RWPE2 (cell line): ENCODE measurements at places on chromosomes 13 and 19.

- no peaks in the 10 kb centered on the region for H3K4me1 ChIP-seq
- H3K4me3 ChIP-seq = no peak overlapping the region
- H3K27ac ChIP-seq = no peak overlapping the region
- no peaks in the 10 kb centered on the region for H3K36me3 ChIP-seq
Measured at GRCh38 chr13:112198396-112199010, 131.6 kb downstream of the SOX1 start.

DNA sequence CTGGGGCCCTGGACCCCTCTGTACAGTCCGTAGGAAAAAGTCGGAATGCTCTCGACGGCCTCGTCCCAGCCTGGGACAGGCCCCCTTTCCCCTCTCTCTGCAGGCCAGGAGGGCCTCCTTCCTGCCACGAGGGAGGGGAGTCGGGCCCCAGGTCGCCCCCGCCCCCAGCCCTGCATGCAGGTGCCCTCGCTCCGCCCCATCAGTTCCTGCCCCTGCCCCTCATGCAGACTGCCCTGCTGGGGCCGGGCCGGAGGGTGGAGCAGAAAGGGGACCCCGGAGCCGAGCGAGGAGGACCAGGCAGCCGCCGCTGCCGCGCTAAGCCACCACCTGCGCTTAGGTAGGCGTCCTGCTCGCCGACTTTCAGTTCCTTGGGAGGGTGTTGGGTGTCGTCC, 7.3 kb downstream of the LYL1 start:
- H3K27me3 ChIP-seq = no peaks in the 10 kb centered on the region
- H3K27ac ChIP-seq = no peak overlapping the region
- H3K4me1 ChIP-seq = no peaks in the 10 kb centered on the region
- H3K4me3 ChIP-seq = no peak overlapping the region
- H3K36me3 ChIP-seq = no peaks in the 10 kb centered on the region
- DNase-seq = peak; percentile 46

DNA sequence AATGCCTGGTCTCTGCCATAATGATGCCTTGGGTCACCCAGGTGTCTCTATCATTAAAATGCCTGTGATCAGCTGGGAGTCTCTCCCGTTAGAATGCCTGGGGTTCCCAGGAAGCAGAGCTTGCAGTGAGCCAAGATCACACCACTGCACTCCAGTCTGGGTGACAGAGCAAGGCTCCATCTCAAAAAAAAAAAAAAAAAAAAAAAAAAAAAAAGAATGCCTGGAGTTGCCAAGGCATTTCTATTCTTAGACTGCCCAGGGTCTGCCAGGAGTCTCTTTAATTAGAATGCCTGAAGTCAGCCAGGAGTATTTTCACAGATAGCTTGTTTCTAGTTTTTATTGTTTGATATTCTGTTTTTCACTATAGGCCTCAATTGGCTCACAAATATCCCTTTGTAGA, 1552.5 kb downstream of the UQCRFS1 start:
- no peaks in the 10 kb centered on the region for H3K27me3 ChIP-seq
- no peak for DNase-seq
- H3K4me3 ChIP-seq = no peak overlapping the region
- no peak overlapping the region for H3K27ac ChIP-seq
- H3K36me3 ChIP-seq = no peaks in the 10 kb centered on the region
- H3K4me1 ChIP-seq = no peaks in the 10 kb centered on the region

DNA sequence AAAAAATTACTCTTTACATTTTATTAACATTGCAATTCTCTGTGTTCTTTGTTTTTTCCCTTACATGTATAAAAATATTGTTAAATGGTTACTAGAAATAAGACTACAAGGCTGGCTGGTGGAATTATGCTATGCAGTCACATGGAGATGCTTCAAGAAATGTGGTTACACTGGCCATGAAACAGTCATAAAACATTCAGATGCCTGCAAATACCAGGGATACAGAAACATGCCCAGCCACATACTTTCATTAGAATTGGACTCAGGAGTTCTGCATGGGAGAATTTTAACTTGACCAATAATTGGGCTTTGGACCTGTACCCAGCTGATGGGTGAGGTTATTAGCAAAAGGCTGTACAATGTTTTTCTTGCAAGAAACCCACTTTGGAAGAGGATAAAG, 1407.7 kb upstream of the SLC10A2 start:
- no peak for DNase-seq
- no peaks in the 10 kb centered on the region for H3K36me3 ChIP-seq
- H3K27me3 ChIP-seq = no peaks in the 10 kb centered on the region
- no peak overlapping the region for H3K27ac ChIP-seq
- H3K4me1 ChIP-seq = no peaks in the 10 kb centered on the region

GRCh38 chr13:77047649-77048343, 20.8 kb upstream of the FBXL3 start:
- no peak overlapping the region for H3K4me3 ChIP-seq
- no peaks in the 10 kb centered on the region for H3K4me1 ChIP-seq
- peaks cover 35% of the 10 kb centered on the region for H3K36me3 ChIP-seq
- no peaks in the 10 kb centered on the region for H3K27me3 ChIP-seq

DNA sequence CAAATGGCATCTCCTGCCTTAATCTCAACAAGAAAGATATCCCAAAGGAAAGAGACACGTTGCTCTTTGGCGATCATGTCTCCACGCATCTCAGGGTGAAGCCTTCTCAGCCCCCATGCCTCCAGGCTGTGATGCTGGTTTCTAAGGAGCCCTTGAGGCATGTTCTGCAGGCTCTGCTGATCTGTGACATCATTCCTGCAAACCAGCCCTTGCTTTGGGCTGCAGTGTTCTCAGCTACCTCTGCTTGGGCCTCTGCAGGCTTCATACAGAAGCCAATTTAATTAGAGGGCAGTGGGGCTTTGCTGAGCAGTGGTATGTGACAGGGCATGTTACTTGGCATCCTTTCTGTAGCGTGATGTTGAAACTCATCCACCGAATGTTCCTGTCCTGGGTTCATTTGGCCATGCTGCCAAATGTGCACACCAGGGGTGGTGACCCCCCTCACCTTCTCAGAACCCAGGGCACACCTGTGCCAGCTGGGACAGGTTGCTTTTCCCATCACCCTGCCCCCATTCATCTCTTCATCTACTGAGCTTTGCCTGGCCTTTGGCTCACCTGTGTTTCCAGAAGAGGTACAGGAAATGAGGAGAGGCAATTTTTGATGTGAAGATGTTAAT, 230.9 kb downstream of the TEX29 start:
- H3K36me3 ChIP-seq = no peaks in the 10 kb centered on the region
- no peaks in the 10 kb centered on the region for H3K4me1 ChIP-seq
- H3K27me3 ChIP-seq = no peaks in the 10 kb centered on the region
- no peak overlapping the region for H3K4me3 ChIP-seq

GRCh38 chr13:95267662-95268342, 33.4 kb downstream of the ABCC4 start:
- peak overlapping the region; percentile 70 for H3K27ac ChIP-seq
- no peak for DNase-seq
- 0 out of 2 replicates have a peak, but pooled peaks cover 4% of the 10 kb centered on the region for H3K36me3 ChIP-seq
- H3K4me1 ChIP-seq = peaks cover 19% of the 10 kb centered on the region
- H3K27me3 ChIP-seq = no peaks in the 10 kb centered on the region

DNA sequence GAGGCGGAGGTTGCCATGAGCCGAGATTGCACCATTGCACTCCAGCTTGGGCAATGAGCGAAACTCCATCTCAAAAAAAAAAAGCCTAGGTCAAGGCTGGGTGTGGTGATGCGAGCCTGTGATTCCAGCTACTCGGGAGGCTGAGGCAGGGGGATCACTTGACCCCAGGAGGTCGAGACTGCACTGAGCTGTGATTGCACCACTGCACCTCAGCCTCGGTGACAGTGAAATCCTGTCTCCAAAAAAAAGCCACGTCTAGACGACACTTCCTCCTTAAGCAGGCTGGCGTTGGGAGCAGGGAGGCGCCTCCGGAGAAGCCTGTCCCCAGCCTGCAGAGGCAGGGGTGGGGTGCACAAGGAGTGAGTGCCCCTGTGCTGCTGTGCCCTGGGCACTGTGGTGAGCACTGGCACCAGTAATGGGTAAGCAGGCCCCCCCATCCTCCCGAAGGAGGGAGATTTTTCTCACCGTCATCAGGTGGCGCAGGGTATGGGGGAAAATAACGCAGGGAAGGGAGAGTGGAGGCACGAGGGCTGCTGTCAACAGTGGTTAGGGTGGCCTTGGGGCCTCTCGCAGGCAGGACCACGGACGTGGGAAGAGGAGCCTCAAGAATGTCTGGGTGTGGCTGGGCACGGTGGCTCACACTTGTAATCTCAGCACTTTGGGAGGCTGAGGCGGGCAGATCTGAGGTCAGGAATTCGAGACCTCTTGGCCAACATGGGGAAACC, 706 bp downstream of the P2RY11 start:
- H3K4me1 ChIP-seq = peaks cover 4% of the 10 kb centered on the region
- no peak for DNase-seq
- no peak overlapping the region for H3K4me3 ChIP-seq
- peaks cover 74% of the 10 kb centered on the region for H3K36me3 ChIP-seq
- H3K27ac ChIP-seq = peak overlapping the region; percentile 42

- no peak for DNase-seq
- H3K27ac ChIP-seq = no peak overlapping the region
- H3K36me3 ChIP-seq = no peaks in the 10 kb centered on the region
Measured at GRCh38 chr13:22287343-22287920, 616.6 kb downstream of the FGF9 start.

GRCh38 chr19:39497996-39498797, 550 bp upstream of the DLL3 start:
- H3K4me3 ChIP-seq = no peak overlapping the region
- H3K27ac ChIP-seq = no peak overlapping the region
- peaks cover 33% of the 10 kb centered on the region for H3K27me3 ChIP-seq
- no peaks in the 10 kb centered on the region for H3K36me3 ChIP-seq
- no peak for DNase-seq

DNA sequence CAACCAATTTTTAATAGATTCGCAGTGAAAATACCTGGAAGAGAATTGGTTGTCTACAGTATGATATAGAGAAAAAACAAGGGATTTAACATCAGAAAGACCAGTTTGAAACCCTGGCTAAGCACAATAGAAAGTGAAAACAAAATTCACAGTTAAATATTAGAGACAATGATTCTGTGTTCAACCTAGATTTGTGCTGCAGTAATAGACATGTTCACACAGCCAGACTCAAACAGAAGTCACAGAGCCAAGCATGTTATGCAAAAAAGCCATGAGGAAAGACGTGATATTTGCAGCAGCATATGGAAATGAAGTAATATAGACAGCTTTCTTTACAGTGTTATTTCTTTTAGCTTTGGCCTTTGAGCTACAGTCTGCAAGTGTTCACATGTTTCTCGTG, 48.1 kb downstream of the SCEL start:
- H3K4me3 ChIP-seq = no peak overlapping the region
- H3K27me3 ChIP-seq = no peaks in the 10 kb centered on the region
- no peaks in the 10 kb centered on the region for H3K36me3 ChIP-seq
- no peak for DNase-seq

DNA sequence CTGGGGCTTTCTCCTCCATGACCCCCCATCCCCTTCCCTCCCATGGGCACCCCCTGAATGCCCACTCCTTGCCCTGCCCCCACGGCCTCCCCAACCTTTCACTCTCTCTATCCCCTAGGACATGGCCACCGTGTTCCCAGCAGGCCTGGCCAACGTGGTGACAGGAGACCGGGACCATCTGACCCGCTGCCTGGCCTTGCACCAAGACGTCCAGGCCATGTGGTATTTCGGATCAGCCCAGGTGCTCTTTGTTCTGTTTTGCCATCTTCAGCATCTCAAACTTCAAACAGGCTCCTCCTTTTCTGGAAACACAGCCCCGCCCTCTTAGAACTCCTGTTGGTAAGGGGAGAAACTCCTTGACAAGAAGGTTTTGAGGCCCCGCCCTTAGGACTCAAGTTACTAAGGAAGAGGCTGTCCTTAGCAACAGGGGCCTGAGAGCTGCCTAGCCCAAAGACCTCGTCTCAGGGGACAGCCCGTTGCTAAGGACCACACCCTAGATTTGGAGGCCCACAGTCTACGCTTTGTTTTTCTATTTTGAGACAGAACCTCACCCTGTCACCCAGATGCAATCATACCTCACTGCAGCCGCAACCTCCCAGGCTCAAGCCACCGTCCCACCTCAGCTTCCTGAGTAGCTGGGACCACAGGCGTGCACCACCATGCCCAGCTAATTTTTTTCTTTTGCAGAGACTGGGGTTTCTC, 5.1 kb upstream of the FLT3LG start:
- H3K4me1 ChIP-seq = peaks cover 6% of the 10 kb centered on the region
- H3K27ac ChIP-seq = peak overlapping the region; percentile 41
- no peaks in the 10 kb centered on the region for H3K27me3 ChIP-seq

GRCh38 chr13:112877976-112878955, 90.7 kb upstream of the MCF2L start:
- no peak overlapping the region for H3K4me3 ChIP-seq
- no peak overlapping the region for H3K27ac ChIP-seq
- H3K4me1 ChIP-seq = no peaks in the 10 kb centered on the region
- DNase-seq = peak; percentile 27
- no peaks in the 10 kb centered on the region for H3K36me3 ChIP-seq

GRCh38 chr19:51016798-51017683, 2.5 kb downstream of the KLK10 start:
- peak; percentile 74 for DNase-seq
- H3K27ac ChIP-seq = no peak overlapping the region
- H3K36me3 ChIP-seq = no peaks in the 10 kb centered on the region
- H3K4me1 ChIP-seq = no peaks in the 10 kb centered on the region
- peaks cover 31% of the 10 kb centered on the region for H3K27me3 ChIP-seq
- peak overlapping the region; percentile 22 for H3K4me3 ChIP-seq

GRCh38 chr13:98399756-98400155, 177.2 kb downstream of the STK24 start:
- H3K27me3 ChIP-seq = no peaks in the 10 kb centered on the region
- no peaks in the 10 kb centered on the region; the same call in 1 of the 2 replicates for H3K36me3 ChIP-seq
- DNase-seq = no peak
- H3K4me3 ChIP-seq = no peak overlapping the region

DNA sequence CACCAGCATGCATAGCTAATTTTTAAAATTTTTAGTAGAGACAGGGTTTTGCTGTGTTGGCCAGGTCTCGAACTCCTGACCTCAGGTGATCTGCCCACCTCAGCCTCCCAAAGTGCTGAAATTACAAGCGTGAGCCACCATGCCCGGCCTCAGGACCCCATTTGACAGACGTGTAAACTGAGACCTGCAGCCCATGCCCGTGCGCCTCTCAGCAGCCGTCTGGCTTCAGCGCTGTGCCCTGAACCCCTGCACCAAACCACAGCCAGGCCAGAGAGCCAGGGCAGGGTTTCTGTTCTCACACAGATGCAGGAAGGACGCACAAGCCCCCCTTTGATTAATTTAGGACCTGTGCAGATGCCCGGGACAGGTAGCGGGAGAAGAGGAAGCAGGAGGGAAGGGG, 7.3 kb upstream of the FFAR1 start:
- H3K27ac ChIP-seq = no peak overlapping the region
- H3K27me3 ChIP-seq = no peaks in the 10 kb centered on the region
- no peaks in the 10 kb centered on the region for H3K4me1 ChIP-seq
- DNase-seq = no peak

DNA sequence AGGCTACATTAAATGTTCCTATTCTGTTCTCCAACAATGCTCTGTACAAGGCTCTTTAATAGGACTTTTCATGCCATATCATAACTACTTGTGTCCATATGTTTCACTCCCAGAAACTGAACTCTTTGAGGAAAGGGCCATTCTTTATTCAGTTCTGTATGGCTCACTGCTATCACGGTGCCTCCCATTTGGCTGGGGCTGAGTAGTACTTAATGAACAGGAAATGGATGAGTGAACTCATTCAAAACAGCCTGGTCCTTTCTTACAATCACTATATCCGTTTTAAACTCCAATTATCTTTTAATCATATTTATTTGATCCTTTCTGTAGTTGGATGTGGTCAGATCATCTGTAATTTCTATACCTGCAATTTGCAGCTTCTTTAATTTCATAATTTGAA, 410.6 kb downstream of the TBC1D4 start:
- H3K27me3 ChIP-seq = no peaks in the 10 kb centered on the region
- H3K4me3 ChIP-seq = no peak overlapping the region
- no peaks in the 10 kb centered on the region for H3K4me1 ChIP-seq
- H3K36me3 ChIP-seq = no peaks in the 10 kb centered on the region
